Spinal cord (tissue), 10 donors: ENCODE measurements at places on chromosomes 1 and 21.

DNA sequence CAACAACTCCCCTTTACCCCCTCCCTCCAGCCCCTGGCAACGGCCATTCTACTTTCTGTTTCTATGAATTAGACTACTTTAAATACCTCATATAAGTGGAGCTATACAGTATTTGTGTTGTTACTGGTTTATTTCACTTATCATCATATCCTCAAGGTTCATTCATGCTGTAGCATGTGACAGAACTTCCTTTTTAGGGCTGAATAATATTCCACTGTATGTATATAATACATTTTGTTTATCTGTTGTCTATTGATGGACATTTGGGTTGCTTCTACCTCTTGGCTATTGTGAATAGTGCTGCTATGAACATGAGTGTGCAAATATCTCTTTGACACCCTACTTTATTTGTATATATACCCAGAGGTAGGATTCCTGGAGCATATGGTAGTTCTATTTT, 2.2 kb downstream of the NHLH1 start:
- DNase-seq: no peak

DNA sequence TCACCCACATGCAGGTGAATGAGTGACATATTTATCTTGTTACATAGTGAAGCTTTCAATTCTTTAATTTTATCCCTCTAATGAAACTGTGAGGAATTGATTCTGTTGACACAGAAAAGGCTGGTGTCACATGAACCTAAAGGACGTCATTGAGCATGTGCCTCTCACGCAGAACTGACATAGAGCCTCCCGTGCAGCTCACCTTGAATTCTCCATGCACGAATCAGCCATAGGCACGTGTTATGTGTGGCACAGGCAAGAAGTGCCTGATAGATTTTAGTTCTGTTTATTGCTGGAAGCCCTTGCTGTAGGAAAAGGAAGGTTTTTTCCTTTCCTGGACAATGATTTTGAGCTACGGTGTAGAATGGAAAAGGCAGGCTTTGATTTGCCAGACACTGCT, 11.3 kb downstream of the ADARB1 start:
- no peak for DNase-seq

DNA sequence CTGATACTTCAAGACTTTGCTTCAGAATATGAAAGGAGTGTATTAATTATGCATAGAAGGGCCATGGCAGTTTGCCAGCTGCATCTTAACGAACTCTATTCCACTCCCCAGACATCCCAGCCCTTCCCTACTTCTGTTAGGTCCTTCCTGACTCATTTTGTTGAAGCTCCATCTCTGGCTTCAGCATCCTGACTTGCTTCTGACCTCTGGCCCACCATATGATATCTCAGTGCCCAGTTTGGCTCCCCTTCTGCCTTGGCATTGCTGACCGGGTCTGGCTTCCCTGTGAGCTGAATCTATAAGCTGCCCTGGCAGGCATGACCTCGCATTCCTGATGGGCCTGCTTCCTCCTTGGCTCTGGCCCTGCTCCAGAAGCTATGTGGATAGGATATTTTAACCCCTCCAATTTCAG, 27.6 kb upstream of the ARHGAP29 start:
- no peak for DNase-seq

GRCh38 chr1:97745912-97746311, 174.9 kb downstream of the DPYD start:
- DNase-seq: no peak

GRCh38 chr1:30232288-30232899, 491.0 kb downstream of the MATN1 start:
- no peak for DNase-seq

DNA sequence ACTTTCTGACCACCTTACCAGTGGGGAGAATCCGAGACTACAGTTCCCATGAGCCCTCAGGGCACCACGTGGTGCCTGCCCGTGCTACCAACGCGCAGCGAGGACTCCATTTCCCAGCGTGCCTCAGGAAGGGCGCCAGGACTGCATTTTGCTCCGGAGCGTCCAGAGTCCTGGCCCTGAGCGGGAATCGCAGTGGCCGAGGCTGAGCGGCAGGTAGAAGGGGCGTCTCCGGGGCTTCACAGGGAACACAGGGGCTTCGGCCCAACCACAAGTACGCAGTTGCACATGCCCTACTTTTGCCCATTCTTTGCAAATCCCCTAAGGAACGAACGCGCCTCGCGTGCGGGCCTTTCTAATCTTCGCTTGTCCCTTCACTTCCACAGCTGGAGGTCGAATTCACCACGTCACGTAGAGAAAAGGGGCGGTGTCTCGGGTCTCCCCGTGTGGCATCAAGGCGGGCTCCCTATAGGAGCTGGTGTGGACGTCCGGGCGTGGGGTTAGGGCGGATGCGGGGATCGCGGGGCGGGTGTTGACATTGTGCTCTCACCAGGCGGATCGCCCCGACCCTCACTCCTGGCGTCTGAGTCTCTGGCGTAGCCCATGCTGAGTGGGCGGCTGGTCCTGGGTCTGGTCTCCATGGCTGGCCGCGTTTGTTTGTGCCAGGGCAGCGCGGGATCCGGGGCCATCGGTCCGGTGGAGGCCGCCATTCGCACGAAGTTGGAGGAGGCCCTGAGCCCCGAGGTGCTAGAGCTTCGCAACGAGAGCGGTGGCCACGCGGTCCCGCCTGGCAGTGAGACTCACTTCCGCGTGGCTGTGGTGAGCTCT, at the start of gene BOLA1:
TSS of gene BOLA1 (plus strand) at position 109 of the 825 bp plus-strand sequence. CDS start at position 601, 492 bp downstream.
- DNase-seq: peak; percentile 98

DNA sequence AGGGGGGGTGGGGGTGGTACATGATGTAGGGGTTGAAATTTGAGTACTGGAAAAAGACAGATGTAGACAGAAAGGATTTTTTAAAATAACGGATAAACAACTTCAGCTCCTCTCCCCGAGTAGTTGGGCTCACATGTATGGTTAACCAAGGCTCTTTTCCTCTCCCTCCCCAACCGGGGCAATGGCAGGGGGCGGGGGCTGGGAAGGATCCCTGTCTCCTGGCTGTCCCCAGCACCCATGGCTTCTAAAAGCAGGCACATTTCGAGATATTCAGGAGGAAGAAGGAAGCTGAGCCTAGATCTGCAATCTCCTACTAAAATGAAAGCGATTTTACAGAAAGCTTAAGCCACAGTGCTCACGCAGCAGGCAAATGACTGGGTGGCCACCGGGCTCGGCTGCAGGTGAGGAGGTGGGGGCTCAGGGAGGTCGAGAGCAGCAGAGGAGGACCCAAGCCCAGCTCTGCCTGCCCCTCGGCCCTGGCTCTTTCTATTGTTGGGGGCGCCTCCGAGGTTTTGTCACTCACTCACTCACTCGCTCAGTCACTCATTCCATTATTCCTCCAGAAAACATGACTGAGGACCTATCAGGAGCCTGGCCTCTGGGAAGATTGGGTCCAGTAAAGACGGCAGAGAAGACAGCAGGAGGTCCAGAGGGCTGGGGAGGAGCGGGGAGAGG, 573.3 kb downstream of the PTPRU start:
- no peak for DNase-seq

- DNase-seq: no peak
Measured at GRCh38 chr1:116853680-116854402, 55.9 kb upstream of the PTGFRN start.

DNA sequence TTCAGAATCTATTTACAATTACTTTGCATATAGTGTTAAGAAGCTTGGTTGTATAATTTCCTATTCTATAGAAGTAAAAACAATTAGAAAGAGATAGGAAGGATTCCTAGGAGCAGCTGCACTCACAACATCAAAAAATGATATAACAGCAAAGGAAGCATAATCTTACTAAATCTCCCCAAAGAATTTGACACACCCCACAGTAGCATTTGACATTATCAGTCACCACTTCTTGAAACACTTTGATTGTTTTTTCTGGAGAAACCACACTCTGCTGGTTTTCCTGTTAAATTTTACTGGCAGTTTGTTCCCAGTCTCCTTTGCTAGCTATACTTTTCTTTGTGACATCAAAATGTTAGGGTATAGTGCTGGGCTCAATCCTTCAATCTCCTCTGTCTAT, 100.8 kb upstream of the KIAA1614 start:
- DNase-seq: no peak

DNA sequence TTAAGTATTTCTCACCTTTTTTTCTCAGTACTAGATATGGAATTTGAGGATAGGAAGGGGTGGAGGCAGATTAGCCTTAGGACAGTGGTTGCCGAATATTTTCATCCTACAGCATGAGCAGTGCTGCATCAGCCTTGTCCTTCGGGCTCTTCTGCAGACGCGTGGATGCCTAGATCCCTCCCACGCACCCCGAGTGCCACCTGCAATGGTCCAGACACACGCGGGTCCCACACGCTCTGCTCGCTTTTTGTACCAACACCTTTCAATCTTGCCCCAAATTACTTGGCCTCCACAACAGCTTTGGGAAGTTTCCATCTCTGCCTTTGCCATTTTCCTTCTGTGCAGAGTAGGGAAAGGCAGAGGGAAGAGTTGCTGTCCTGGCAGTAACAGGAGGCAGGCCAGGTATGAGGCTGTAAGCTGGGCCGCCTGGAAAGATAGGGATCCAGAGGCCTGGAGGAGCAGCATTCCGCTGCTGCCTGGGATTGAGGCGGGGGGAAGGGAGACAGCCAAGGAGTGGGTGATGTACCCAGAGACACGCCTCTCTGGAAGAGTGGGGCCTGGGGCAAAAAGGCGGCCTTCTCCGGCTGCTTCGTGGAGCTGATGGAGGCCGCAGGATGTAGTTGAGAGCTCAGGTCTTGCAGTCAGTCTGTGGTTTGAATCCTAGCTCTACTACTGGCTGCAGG, 467.7 kb downstream of the KIF26B start:
- no peak for DNase-seq

GRCh38 chr1:209457401-209458125, 126.0 kb upstream of the CAMK1G start:
- DNase-seq: no peak

- DNase-seq: no peak
Measured at GRCh38 chr21:45427331-45428271, 22.6 kb downstream of the COL18A1 start.

- DNase-seq: no peak
Measured at GRCh38 chr1:20470194-20470593, 15.8 kb downstream of the CAMK2N1 start.

DNA sequence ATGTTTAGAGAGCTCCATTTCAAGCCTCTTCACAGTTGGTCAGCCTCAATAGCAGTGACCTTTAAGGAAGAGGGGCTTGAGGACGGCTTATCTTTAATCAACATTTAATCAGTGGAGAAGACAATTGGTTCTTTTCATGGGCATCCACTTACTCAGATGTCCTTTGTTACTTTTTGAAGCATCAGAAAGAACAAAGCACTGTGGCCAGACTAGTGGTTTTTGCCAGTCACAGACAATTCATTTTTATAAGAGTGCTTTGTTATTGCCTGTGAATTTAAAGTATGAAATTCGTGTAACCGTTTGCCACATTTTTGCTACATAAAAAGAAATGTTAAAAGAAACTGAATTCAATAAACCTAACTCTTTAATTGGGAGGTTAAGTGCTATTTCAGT, 222.8 kb downstream of the TPR start:
- DNase-seq: no peak

- peak; percentile 91 for DNase-seq
Measured at GRCh38 chr1:236103646-236104218, 38.6 kb upstream of the GPR137B start.

GRCh38 chr1:224498574-224499170, 64.1 kb upstream of the WDR26 start:
- DNase-seq: no peak

DNA sequence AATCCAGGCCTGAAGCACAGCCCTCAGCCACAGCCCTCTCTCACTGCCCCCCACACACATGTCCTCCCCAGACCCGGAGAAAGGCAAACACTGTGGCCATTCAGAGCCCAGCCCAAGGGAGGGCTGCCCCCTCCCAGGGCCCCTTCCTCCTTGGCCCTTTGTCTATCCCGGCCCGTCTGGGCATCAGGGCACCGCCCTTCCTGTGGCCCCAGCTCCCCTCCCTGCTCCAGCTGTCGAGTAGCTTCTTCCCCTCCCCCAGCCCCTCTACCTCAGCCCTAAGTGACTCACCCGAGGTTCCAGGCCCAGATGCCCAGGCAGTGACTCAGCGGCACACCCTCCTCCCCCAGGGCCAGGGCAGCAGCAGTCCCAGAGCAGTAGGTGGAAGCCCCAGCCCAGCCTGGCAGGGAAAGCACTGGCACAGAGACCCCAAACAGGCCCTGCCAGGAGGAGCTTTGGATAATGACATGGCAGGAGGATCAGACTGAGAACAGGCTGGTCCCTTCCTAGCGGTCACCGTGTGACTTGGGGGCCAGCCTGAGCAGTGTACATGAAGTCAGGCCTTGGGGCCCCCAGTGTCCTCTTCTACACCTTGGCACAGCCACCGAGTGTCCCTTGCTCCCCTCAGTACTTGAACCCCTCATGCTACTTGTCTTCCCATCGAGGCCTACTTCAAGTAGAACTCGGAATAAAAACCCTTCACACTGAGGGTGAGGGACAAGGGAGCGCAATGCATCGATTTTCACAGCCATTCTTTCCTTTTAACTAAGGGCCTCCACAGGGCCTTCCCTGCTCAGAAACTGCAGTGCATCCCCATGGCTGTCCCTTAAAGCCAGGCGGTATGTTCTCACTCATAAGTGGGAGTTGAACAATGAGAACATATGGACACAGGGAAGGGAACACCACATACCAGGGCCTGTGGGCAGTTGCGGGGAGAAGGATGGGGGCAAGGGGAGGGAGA, 1.0 kb upstream of the S100A2 start:
- DNase-seq: no peak

- no peak for DNase-seq
Measured at GRCh38 chr1:112699425-112700144, 7.3 kb downstream of the RHOC start.

- no peak for DNase-seq
Measured at GRCh38 chr1:47784497-47784822, 212.7 kb downstream of the TRABD2B start.

DNA sequence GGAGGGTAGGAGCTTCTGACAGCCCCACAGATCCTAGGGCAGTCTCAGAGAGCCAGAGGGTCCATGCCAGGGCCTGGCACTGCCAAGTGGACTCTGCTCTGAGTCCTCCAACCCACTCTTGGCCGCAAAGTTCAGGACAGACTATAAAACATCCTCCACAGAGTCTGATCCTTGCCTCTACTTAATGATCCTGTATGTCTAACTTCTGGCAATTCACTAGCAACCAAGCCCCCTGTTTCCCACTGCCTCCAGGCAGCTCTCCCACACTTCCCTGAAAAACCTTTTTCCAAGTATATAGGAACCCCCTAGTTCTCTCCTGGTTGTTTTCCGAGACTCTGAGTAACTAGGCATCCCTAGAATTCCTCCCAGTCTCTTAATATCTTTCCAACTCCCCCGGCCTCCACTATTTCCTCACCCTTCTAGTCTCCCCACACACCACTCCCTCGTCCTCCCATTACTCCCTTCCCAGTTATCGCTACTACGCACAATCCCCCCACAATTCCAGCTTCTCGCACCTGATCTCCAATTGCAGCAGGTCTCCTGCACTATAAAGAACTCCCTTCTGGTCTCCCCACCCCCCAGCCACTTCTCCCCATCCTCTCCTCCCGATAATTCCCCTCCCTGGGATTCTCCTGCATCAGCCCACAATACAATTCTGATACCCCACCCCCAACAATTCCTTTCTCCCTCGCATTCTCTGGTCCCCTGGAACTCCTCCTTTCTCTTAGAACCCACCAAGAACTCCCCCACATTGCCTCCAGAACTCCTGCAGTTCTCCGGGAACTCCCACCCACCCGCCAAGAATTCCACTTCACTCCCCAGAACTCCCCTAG, 574 bp downstream of the IGSF9 start:
- no peak for DNase-seq

GRCh38 chr1:65256860-65257708, 52.3 kb upstream of the DNAJC6 start:
- DNase-seq: no peak
